ENCODE measurements at places on chromosomes 4 and X.

DNA sequence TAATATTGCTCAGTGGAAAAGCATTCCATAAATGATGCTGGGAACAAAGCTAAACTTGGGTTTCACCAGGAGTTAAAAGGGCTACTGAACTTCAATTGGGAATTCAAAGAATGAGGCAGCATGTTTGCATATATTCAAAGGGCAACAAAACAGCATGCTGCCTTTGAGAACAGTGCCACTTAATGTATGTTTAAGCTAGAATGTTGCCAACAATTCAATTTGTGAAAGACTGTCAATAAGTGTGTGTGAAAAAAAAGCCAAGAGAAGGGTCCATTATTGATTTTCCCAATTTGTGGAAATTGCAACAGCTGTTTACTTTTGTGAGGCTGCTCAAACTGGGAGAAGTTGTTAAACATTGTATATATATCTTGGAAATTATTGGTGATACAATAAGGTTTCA, 701.9 kb upstream of the ACTRT1 start:
- DNase-seq: no peak

DNA sequence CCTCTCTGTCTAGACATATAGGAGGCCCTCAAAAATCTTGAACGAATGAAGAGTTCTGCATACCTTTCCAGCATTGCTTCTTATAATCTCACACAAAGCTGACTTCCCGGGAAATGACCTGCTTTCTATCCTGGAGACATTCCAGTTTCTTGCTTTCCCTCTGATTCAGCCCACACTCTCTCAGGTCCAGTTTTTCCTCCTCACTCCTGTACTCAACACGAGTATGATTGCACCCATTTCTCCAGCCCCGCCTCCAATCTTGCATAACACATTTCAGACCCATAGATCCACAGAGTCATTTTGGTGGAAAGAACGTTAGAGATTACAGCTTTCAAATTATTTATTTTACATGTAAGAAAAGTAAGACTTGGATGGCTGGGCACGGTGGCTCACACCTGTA, 127.5 kb upstream of the TLR3 start:
- DNase-seq: no peak

DNA sequence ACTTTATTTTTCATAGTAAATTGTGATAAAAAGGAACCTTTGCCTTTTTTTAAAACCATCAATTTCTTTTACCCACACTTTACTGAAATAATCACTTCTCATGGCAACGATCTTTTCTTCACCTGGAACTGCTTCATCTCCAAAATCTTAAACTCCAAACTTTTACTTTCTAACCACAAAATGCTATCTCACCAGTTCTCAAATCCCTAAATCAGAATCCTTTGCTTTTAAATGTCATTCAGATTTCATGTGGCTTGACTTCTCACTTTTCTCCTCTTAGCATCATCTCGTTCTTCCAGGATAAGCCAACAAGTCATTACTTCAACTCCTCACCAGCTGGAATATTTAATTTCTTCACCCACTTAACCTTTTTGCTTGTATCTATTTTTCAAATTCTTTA, 284.3 kb upstream of the RASGEF1B start:
- DNase-seq: no peak

- no peak for DNase-seq
Measured at GRCh38 chr4:181138116-181138515, 1105.1 kb upstream of the TENM3 start.

DNA sequence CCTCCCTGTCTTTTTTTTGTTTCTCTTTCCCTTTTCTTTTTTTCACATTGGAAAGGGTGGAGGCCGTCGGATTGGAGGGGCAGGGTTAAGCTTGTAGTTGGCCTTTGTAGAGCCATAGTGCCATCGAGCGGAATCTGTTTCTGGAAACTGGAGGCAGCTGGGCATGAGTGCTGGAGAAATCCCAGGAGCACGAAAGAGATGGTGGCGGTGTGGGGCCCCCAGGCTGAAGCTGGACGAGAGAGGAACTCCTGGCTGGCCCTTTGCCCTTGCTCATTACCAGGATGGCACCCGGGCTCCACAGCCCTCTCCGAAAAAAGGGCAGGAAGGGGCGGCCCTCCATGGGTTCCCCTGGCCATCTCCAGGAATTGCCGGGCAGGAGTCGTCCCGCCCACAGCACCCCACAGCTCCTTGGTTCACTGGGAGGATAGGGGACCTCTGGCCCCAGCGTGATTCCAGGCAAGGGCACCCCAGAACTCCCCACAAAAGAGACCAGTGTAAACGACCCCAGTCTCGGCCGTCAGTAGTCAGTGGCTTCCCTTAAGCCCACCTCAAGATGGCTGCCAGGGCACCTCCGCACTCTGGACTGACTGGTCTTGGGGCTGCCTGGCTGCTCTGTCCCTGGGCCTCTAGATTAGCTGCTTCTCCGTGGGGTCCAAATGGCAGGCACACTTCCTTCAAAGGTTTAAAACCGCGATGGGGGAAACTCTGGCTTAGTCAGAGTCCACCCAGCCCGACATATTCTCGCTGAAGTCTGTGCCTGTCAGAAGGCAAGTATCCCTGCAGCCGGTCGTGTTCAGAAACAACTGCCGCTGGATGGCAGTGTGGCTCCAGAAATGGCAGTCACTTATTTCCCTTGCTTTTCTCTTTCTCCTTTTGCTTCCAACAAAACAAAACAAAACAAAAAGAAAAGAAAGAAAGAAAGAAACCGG, 74.1 kb downstream of the NBDY start:
- DNase-seq: no peak

DNA sequence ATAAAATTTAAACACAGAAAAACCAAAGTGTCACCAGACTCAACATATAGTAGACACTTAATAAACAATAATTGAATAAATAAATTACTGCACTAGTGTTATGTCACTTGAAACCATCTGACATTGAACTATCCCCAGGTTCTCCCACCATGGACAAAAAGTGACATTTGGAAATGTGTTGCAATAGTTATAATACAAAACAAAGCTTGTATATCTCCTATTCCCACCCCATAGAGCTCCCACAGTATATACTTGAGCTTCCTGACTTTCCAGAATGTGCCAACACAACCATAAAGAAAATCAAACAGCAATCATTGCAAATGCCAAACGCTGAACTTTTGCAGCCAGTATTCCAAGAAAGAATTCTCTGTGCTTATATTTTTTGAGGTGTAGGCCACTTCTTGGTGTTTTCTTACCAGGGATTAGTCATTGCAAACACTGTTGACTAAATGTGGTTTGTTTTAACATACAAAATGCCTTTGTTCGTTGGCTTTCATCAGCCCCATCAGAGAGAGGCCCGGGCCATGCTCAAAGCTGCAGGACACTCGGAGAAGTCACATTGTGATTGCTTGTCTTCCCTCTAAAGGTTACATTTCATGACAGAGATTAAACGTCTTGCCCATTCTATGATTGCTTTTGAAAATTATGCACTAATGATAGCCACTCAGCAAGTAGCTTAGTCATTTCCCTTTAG, 33.8 kb downstream of the PPARGC1A start:
- peak; percentile 55 for DNase-seq

- no peak for DNase-seq
Measured at GRCh38 chrX:113790987-113791386, 792.9 kb upstream of the HTR2C start.

DNA sequence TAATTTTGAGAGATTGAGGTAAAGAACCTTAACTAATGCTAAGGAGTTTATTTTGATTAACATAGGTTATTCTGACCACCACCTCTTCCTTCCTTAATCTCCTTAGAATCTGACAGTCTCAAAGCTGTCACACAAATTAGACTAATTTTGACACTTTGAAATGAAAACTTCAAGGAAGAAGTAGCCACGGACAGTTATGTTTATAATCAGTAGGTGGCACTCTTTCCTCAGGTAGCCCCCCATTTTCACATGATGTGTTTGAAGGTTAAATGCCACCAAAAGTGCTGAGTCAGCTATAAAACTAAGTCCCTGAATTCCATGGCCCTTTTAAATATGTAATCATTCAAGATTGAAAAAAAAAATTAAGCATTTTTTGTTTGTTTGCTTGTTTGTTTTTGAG, 22.4 kb downstream of the TMEM33 start:
- DNase-seq: no peak

GRCh38 chr4:184066584-184067300, 150.9 kb downstream of the ENPP6 start:
- peak; percentile 21 for DNase-seq

DNA sequence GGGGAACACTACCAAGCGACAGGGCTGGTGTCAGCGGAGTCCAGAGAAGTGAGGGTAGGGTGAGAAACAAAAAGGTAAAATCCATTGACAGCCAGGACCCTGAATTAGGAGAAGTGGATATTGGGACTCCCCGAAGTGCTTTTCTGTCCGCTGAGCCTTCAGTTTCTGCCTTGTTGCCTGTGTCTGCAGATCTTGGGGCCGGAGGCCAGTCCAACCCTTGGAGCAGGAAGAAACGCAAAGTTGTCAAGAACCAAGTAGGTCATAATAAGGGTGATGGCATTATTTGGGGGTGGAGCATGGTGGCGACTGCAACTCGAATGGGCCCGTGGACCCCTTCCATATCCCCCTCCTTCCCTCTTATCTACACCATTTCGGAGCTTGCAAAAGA, 1.0 kb downstream of the ARMCX1 start:
- no peak for DNase-seq

DNA sequence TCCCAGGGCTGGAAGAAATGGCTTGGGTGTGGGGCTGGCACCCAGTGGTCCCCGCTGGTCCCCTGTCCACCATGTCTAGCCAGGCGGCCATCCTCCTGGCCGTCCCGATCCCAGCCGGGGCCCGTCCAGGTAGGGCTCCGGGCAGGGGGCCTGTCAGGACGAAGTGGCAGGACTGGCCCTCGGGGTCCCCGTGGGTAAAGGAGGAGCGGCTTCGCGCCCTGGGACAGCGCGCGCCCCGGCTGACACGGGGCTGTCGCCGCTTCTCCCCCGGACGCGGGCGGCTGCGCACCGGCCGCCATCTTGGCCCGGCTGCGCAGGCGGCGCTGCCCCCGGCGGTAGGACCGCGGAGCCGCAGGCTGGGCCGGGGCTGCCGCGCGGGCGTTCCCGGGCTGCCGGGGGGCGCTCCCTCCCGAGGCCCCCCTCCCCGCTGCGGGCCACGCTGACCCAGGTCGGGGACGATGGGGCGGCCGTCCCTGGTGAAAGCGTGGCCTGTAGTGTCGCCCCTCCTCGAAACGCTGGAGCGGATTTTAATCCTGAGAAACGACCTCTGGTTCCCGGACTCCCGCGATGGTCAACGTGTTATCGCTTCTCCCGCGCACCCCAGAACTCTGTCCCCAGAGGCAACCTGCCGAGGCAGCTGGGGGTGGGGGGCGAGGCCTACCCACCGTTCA, 60.4 kb upstream of the BCOR start:
- peak; percentile 51 for DNase-seq

- no peak for DNase-seq
Measured at GRCh38 chr4:47675806-47676205, 162.1 kb downstream of the CORIN start.

GRCh38 chr4:24837336-24837735, 42.0 kb downstream of the SOD3 start:
- DNase-seq: no peak

DNA sequence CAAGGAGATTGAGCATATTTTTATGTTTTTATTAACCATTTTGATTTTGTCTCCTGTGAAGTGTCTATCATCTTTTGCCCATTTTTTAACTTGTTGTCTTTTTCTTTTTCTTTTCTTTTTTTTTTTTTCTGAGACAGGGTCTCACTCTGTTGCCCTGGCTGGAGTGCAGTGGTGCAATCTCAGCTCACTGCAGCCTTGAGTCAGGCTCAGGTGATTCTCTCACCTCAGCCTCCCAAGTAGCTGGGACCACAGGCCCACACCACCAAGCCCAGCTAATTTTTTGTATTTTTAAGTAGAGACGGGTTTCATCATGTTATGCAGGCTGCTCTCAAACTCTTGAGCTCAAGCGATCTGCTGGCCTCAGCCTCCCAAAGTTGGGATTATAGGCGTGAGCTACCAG, 4.6 kb upstream of the ADD1 start:
- DNase-seq: no peak

DNA sequence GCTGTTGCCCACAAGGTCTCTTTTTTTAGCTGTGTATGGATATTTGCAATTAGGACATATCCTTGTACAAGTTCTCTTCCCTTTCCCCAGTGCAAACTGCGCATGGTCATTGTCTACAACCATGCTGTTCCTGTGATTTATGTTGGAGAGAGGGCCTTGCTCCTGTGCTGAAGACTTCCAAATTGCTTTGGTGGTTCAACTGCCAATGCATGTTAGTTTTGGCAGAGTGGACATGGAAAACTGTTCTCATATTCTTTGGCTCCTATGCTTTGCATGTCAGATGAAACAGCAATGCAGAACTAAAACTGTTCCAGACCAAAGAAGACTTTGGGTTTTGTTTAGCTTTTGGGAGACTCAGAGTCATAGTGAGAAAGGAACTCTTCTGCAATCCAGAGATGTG, 148.8 kb upstream of the EDNRA start:
- DNase-seq: no peak

GRCh38 chrX:32533848-32534247, 677.5 kb downstream of the DMD start:
- no peak for DNase-seq

DNA sequence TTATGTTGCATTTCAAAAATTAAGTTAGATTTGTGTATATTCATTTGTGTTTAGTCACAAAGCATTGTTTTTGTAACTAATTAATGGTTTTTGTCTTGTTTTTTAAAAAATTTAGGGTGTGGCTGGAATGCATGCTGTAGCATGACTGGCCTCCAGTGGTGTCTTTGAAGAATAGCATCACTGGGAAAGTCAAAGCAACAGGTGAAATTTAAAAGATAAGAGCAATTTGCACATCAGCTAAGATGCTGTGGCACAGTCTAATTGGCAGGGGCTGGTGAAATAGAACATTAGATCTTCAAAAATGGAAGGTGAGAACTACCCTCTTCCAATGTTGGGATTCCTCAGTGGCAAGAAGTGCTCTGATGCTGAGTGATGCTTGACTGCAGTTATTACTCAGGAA, 45.3 kb downstream of the ANK2 start:
- peak; percentile 14 for DNase-seq

- DNase-seq: no peak
Measured at GRCh38 chr4:122700178-122700725, 32.3 kb upstream of the BBS12 start.

GRCh38 chrX:37776283-37776986, 3.4 kb upstream of the CYBB start:
- no peak for DNase-seq

DNA sequence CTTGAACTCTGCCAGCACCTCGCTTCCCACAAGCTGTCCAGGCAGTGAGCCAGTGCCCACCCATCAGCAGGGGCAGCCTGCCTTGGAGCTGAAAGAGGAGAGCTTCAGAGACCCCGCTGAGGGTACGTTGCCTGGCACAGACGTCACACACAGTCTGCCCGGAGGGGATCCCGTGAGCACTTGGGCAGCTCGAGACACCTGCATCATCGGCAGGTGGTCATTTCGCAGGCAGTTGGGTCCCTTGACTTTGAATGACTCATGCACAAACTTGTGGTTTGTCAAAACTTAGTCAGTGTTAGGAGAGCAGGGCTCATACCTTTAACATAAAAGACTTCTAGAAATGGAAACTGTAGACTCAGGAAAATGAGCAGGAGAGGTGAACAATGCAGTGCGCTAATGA, 9.9 kb downstream of the TACC3 start:
- DNase-seq: peak; percentile 61
